ENCODE measurements at places on chromosomes 4 and X.

DNA sequence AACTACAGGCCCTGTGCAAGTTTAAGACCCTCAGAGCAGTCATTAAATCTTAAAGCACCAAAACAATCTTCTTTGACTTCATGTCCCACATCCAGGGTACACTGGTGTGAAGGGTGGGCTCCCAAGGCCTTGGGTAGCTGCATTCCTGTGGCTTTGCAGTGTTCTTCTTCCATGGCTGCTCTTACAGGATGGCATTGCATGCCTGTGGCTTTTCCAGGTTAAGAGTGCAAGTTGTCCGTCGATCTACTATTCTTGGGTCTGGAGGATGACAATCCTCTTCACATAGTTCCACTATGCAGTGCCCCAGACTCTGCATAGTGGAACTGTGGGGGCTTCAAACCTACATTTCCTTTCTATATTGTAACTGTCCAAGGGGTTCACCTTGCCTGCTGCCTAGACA is 494.5 kb downstream of the CFAP47 start:
- DNase-seq: no peak

DNA sequence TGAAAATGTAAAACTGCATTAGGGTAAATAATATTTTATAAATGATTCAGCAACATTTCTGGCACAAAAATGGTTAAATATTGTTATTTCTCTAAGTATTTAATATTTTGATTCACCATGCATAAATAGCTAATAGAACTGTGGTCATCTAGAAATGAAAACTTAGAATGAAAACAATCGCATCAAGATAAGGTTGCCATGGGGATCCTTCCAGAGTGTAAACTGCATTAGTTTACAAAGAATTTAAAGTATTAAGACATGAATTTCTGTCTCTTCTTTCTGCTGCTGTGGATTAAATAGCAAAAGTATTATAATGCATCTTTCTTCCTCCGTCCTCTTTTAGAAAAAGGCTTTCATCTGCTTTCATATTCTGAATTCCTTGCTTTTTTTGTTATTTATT is 1064.6 kb upstream of the SLIT2 start:
- no peak for DNase-seq

GRCh38 chr4:35970366-35970960 is 273.9 kb downstream of the ARAP2 start:
- DNase-seq: no peak

GRCh38 chr4:6360385-6360784 is 90.7 kb downstream of the WFS1 start:
- DNase-seq: no peak

GRCh38 chrX:101530944-101531343 is 19.4 kb upstream of the ARMCX1 start:
- no peak for DNase-seq

Measured in stimulated activated CD4-positive, alpha-beta T cell treated with anti-CD3 and anti-CD28 coated beads, Interleukin-2, amount 100 ng/mL, for 48 hours (primary cell).